ENCODE measurements at places on chromosomes 6 and 20.

DNA sequence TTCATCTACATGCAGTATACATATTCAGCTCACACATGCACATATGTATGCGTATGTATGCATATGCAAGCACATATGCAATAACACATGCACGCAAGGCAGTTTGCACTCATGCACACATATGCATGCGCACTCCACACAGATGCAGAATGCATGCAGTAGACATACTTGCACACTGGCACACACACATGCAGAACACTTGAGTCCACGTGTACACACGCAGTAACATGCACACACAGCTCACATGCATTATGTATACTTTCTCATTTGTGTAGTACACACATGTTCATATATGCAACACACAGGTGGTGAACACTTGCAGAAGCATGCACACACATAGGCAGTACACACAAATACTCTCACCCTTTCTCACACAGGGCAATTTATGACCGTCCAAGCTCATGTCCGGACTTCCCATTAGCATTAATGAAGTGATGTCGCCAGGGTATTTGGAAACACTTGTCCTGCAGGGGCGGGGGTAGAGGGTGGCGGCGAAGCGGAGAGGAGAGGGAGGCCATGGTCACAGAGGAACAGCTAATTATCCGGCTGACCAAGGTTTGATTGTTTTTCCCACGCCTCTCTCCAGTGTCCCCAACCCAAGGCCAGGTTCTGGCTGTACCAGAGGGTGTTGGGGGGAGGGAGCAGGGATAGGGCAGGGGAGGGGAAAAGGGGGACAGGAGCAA, 91.3 kb downstream of the VEGFA start:
- DNase-seq = no peak

DNA sequence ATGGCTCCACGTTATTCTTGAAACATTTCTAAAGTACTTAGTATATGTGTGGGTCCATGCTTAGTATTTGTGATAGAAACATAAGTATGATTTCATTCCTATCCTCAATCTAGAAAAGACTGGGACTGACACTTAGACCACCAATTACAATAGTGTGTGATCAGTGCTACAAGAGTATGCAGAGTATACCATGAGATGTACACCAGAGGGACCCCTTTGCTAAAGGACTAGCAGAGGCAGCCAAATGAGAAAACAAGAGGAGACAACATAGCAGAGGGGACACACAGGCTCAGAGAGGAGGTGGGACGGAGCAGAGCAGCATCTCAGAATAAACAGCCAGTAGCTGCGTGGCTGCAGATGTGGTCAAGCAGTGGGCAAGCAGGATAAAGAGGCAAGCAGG, 21.0 kb downstream of the RMND1 start:
- no peak for DNase-seq

DNA sequence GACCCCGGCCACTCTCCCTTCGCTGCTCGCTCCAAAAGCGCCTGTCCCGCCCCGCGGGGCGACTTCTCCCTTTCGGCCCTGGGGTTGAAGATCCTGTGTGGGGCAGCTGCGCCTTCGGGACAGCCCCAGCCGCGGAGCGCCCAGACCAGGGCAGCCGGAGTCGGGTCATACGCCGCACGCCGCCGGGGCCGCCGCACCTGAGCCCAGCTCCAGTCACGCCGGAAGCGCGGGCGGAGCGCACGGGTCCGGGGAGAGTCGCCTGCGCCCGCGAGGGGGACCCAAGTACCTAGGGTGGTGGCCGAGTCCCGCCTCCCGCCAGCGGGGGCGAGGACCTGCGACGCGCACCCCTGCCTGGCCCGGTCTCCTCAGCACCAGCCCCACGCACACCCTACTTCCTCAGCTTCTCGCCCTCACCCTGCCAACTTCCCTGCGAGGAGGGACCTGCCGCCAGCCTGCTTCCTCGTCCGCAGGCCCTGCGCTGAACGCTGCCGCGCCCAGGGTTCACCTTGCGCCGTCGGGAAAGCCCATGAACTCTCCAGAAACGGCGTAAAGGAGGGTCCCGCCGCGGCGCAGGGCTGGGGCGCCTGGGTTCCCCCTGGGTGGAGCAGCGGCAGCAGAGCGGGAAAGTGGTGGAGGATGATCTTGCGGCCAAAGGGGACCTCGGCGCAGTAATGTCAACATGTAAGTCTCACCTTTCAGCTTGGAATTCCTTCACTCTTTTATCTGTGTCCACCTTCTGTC, at the start of gene ADGRG6:
ADGRG6 (plus strand) TSS at position 357 of the 741 bp plus-strand sequence; CDS start at position 680, 323 bp downstream.
- no peak for DNase-seq

GRCh38 chr20:33702861-33703260, 16.7 kb upstream of the E2F1 start:
- DNase-seq = peak; percentile 98

- DNase-seq = no peak
Observed at GRCh38 chr6:32317541-32317940, 54.2 kb downstream of the TSBP1 start.

- no peak for DNase-seq
Observed at GRCh38 chr20:32970115-32970972, 33.9 kb downstream of the SUN5 start.

DNA sequence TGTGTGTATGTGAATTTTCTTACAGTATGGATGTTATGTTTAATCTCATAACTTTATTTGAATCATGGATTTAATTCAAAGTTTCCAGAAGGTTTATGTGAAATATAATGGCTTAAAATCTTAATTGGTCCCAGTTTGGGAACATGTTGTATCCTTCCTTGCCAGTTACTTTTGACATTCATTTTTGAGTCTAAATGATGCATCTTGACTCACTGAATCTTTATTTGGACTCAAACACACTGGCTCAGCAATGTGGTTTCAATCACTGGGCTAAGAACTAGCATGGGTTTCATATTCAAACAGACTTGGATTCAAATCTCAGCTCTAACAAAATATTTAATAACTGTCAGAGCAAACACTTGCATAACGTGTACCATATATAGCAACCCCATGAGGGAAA, 25.9 kb upstream of the TFAP2B start:
- no peak for DNase-seq

- DNase-seq = no peak
Observed at GRCh38 chr6:139608466-139609261, 234.2 kb upstream of the CITED2 start.

- no peak for DNase-seq
Observed at GRCh38 chr6:14190191-14190928, 72.8 kb downstream of the CD83 start.

DNA sequence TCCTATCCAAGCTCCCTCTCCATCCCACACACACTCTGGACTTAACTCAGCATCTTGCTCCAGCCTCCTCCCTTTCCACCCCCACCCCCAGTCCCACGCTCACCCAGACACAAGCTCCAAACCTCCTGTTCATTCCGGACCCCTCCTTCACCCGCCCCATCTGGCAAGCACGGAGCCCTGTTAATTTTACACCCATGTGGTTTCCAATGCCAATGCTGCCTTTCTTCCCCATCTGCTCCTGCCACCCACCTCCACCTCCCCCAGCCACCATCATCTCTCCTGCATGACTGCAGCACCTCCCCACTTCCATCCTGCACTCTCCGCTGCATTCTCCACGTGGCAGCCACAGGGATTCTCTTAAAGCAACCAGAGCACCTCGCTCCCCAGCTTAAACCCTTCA, 9.9 kb upstream of the CDK5RAP1 start:
- DNase-seq = peak; percentile 37

DNA sequence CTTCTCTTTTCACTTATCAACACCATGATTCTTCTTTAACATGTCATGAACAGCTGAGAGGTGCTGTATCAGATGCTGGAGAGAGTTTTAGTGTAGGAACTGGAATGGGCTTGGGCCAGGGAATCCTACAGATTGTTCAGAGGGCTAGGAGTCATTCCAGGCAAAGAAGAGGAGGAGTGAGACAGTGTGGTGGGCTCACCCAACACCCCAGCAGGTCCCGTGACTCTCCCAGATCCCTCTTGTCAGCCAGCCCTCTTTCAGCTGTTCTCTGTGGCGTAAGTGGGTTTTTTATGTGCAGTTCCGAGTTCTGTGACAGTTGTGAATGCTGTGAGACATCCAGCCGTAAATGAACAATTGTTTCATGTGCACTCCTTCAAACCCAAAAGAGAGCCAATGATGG, 31.4 kb upstream of the CEP162 start:
- no peak for DNase-seq

DNA sequence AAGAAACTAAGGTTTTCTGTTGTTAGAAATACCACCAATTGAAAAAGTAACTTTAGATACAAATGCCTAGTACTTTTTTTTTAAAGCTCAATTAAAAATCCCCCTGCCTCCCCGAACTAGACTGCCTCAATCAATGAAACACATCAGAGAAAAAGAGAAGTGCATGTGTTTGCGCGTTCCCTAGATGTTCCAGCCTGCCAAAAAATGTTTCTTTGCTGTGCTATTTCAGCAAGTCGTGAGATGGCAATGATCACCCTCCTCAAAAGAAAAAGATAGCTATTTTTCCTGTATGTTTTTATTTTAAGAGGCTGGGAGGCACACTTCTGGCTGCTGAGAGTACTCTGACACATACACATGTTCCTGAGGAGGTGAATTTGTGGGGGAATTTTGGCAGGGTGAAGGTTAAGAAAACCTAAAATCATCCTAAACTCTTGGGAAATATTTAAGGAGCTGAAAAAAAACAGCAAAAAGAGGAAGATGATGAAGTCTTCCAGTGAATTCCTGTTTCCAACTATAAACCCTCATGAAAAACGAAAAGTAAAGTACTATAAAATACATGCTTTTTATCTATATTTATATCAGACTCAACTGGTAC, 114.8 kb downstream of the HIVEP2 start:
- DNase-seq = no peak

DNA sequence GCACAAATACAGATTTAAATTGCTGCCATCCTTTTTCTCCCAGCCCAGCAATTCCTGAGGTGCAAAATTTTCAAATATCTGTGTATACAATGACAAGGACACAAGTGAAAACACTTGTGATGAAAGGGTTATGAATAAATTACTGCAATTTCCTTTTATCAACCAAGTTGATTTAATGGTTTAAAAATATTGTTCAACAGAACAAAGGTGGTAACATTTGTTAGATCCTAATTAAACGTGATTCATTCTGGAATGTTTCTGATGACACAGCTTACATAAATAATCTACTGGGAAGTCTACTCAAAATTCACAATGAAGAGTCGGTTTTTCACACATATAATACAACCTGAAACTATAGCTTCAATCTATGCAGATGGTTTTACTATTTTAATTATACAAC, 17.1 kb downstream of the B4GALT5 start:
- DNase-seq = no peak

Measured in NCI-H446 treated with DMSO at 0.1 percent for 48 hours (cell line).